ENCODE measurements at places on chromosomes 13 and 19. TPM values are rescaled to one million over a fixed set of nuclear protein-coding genes. Genes with fewer than 3 reads are reported as not detected.
A peak's percentile ranks its signal among the peaks of the same experiment; 100 is the strongest.

GRCh38 chr13:27607125-27607524 is 13.2 kb downstream of the LNX2 start:
- DNase-seq: no peak

- DNase-seq: no peak
Measured at GRCh38 chr19:58557221-58558065, 968 bp downstream of the UBE2M start.

DNA sequence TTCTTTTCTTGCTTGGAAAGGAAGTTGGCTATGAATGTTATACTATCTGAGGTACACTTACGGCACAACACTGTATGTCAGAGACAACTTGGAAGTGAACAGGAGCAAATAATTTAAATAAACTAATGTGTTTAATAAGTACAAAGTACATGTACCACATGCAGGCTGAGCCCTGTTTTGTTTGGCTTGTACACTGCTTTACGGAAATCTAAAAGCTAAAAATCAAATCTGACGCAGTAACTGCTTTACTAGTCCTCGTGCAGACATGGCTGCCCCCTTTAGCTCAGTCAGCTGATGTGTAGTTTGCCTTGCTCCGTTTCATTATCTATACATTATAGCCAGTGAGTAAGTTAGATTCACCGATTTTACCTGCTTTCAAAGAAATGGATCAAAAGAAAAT is 36.5 kb downstream of the TDRD3 start:
- no peak for DNase-seq

GRCh38 chr19:1169411-1169791 is 4.7 kb downstream of the SBNO2 start:
- DNase-seq: peak; percentile 49

ZNF729 gene
- not detected for total RNA-seq

- DNase-seq: no peak
Measured at GRCh38 chr13:44934724-44935123, 54.5 kb downstream of the NUFIP1 start.

GRCh38 chr19:30044273-30045248 is 102.5 kb downstream of the URI1 start:
- no peak for DNase-seq

GRCh38 chr19:19606021-19606420 is 12.5 kb downstream of the PBX4 start:
- no peak for DNase-seq

GRCh38 chr19:58514564-58515022 is 2.8 kb upstream of the SLC27A5 start:
- DNase-seq: no peak

TMEM59L gene
- 1.3 TPM for total RNA-seq

- no peak for DNase-seq
Measured at GRCh38 chr13:73988461-73988860, 145.7 kb downstream of the KLF12 start.

DNA sequence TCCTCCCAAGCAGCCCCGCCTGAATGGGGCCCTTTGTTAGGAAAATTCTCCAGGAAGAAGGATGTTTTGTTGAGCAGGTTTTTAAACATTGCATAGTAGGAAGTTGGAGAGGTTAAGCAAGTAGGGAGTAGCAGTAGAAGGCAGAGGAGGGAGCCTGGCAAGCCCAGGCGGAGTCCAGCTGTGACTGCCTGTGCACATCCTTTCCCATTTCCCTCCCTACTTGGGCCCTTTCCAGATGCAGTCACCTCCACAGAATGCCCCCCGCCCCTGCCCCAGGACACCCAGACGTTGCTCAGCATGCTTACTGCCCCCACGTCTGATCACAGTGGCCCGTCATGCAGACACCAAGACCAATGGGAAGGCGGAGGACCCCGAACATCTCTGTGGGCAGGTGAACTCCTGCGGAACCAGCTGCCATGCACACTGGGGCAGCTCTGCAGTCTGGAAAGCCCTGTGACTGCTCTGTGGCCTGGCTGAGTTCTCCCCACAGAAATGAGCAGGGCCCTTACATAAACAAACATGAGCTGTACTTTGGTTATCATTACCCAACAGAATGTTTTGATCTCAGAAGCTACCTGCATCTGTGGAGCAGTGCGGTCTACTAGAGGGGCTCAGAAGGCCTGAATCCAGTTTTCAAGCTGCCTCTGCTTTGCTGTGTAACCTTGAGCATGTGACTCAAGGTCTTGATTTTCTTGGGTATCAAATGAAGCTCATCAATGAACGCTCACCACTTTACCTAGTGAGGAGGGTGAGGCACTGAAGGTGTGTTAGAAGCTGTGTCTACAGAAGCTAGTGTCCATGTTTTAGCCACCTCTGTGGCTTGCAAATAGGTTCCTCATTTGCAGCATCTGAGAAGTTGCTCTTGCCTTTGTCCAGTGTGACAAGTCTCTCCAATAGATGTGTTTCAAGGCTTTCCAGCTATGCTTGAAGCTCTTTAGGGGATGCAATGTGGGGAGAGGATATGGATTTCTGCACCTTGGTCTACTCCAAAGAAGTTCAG is 84.2 kb downstream of the TNFRSF19 start:
- no peak for DNase-seq

THSD1 gene
- total RNA-seq: 6.0 TPM

GRCh38 chr19:4620675-4621074 is 18.6 kb upstream of the TNFAIP8L1 start:
- DNase-seq: no peak

- no peak for DNase-seq
Measured at GRCh38 chr19:58428617-58429016, 11.3 kb downstream of the ZNF132 start.

DNA sequence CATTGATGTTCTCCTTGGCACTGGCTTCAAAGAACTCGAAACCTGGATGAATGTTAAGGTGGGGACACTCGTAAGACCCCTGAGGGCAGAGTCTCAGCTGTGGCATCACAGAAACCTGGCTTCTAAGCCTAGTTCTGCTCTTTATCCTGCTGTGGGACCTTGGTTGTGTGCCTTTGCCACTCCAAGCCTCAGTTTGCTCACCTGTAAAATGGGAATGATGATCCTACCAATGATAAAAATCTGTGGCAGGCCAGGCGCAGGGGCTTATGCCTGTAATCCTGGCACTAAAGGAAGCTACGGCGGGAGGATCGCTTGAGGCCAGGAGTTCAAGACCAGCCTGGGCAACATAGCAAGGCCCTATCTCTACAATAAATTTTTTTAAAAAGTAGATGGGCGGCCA is 13.9 kb downstream of the RAB3D start:
- no peak for DNase-seq

RYR1 gene
- total RNA-seq: 3.4 TPM

IGSF23 gene
- not detected for total RNA-seq

GRCh38 chr19:33685541-33685940 is 63.8 kb downstream of the CHST8 start:
- no peak for DNase-seq

GRCh38 chr13:113103646-113104045 is 1.9 kb upstream of the F7 start:
- no peak for DNase-seq

DNA sequence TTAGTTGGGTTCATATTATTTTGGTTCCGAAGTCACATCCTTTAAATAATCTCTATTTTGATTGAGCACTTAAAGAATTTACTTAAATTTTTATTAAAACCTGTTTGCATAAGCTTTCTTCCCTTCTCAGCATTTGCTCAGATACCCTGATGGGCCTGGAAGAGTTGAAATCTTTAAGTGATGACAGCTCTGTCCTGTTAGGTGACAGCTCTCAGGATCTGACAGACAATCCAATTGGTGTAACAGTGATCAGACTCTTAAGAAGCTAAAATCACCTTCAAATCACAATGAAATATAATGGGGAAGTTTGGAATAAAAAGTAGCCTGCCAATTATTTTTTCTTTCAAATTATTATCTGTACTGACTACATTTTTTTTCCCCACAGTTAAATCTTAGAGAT is 284.4 kb downstream of the LMO7 start:
- DNase-seq: no peak

GRCh38 chr13:34076319-34076718 is 258.4 kb downstream of the RFC3 start:
- DNase-seq: no peak

GRCh38 chr19:7918615-7919421 is 1.3 kb upstream of the SNAPC2 start:
- DNase-seq: peak; percentile 57

DNA sequence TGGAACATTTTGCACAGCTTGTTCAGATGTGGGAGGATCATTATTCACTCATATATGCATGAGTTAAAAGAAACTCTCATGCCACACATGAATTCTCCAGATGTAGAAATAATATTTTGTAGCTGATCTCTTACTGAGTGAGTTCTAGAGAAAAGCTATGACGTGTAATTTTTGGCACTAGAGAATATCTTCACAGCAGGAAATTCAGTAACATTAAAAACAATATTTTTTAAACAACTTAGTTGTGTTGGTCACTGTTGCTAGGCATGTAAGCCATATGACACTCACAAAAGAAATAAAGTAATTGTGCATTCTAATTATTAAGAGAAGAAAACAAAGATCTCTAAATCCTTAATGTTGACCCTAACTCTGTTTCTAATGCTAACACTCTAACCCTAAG is 371.4 kb upstream of the SLC10A2 start:
- DNase-seq: no peak

NTN5 gene
- total RNA-seq: 1.0 TPM

IQCN gene
- total RNA-seq: 5.9 TPM

- no peak for DNase-seq
Measured at GRCh38 chr19:10946958-10947657, 13.7 kb upstream of the SMARCA4 start.

USHBP1 gene
- 7.2 TPM for total RNA-seq

SIGLEC5 gene
- total RNA-seq: 1.2 TPM

- peak; percentile 77 for DNase-seq
Measured at GRCh38 chr13:32284927-32285632, 30.1 kb downstream of the ZAR1L start.

CGB1 gene
- not detected for total RNA-seq

GRCh38 chr13:32191452-32191998 is 123.6 kb downstream of the ZAR1L start:
- no peak for DNase-seq

GRCh38 chr13:33799950-33800592 is 17.9 kb upstream of the RFC3 start:
- DNase-seq: no peak

GRCh38 chr13:103236213-103236612 is 170.0 kb upstream of the SLC10A2 start:
- no peak for DNase-seq

OR7E24 gene
- total RNA-seq: not detected

DNA sequence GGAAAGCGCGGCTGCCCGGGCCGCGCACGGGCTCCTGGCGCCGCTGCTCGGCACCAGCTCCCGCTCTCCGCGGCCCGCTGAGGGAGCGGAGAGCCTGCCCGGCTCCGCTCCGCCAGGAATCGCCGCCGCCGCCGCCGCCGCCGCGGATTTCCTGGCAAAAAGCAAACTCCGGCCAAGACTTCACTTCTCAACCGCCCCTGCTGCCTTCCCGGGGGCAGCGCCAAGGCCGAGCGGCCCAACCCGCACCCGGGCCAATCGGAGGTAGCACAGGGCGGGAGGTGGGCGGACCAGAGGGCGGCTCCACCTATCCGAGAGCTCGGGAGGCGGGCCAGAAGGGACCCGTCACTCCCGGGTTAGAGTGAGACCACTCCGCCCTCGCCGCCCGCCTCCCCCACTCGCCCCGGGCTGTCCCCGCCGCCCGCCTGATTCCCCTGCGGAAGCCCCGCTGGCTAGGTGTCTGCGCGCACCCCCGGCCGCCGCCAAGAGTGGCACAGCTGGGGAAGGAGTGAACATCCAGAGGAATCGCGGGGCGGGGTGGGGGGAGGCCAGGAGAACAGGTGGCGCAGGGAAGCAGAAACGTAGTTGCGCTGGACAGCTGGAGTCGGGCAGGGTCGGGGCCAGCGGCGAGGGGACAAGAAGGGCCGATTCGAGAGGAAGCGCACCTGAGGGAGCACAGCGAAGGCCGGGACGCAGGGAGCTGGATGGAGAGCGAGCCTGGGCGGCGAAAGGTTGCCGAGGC is at the start of gene LNX2:
TSS of gene LNX2 (minus strand) at position 153 of the 739 bp plus-strand sequence. CDS start 38,826 bp downstream, outside the sequence.
- peak; percentile 98 for DNase-seq

- DNase-seq: no peak
Measured at GRCh38 chr13:43185226-43185625, 161.8 kb downstream of the DNAJC15 start.

DNA sequence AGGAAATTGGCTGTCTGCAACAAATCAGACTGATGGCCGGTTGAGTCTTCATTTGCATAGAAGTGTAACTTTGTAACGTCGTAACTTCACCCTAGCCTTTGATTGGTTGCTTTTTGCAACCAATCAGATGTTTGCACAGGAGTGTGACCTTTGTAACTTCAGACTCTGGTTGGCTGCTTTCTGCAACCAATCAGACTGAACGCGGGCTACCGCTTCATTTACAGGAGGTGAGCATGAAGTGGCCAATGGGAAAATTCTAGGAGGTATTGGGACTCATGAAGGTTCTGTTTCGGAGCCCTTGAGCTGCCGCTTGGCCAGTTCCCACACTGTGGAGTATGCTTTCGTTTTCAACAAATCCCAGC is 441 bp upstream of the ZNF559 start:
- peak; percentile 75 for DNase-seq

- no peak for DNase-seq
Measured at GRCh38 chr13:27500806-27501534, 50.6 kb upstream of the MTIF3 start.

GRCh38 chr19:3065675-3066357 is 3.5 kb upstream of the TLE5 start:
- DNase-seq: no peak

DNA sequence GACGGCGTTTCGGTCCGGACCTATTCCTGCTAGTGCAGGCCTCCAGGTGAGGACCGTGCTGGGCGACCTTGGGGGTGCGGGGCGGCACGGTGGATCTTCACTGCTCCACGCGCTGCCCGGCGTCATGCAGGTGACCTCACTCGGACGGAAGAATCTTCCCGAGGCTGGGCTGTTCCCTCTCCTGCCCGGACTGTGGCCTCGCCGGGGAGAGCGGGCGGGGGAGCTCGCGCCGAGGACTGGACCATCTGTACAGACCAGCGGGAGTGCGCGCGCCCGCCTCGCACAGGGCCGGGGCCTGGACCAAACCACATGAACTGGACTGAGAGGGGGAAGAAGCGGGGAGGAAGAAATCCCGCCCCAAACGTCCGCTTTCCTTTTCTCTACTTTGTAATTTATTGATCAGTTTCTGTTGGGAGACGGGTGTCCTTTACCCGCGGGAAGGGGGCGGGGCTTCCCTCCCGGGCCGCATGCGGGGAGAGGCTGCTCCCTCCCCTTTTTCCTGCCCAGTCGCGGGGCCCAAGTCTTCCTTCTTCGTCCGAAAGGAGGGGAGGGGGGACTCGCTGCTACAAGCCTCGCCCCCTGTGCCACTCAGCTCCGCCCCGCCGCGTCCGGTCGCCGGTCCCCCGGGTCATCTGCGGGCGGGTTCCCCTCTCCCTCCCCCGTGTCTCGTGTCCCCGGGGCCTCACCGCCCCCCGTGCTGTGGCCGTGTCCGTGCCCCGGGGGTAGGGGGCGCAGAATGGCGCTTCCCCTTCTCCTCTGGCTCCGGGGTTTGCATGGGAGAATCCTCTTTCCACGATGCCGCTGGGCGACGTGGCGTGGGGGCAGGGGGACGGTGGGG is 4.9 kb downstream of the HRC start:
- DNase-seq: peak; percentile 89

- DNase-seq: no peak
Measured at GRCh38 chr19:15198951-15199660, 1.7 kb downstream of the NOTCH3 start.

GRCh38 chr19:13044231-13044836 is 49.1 kb downstream of the NFIX start:
- no peak for DNase-seq

- DNase-seq: no peak
Measured at GRCh38 chr19:29664753-29665214, 477 bp upstream of the PLEKHF1 start.

Measured in ureter (tissue), 1 donor.